Hepatic stellate cell (primary cell): ENCODE measurements at places on chromosomes 12 and 14.

DNA sequence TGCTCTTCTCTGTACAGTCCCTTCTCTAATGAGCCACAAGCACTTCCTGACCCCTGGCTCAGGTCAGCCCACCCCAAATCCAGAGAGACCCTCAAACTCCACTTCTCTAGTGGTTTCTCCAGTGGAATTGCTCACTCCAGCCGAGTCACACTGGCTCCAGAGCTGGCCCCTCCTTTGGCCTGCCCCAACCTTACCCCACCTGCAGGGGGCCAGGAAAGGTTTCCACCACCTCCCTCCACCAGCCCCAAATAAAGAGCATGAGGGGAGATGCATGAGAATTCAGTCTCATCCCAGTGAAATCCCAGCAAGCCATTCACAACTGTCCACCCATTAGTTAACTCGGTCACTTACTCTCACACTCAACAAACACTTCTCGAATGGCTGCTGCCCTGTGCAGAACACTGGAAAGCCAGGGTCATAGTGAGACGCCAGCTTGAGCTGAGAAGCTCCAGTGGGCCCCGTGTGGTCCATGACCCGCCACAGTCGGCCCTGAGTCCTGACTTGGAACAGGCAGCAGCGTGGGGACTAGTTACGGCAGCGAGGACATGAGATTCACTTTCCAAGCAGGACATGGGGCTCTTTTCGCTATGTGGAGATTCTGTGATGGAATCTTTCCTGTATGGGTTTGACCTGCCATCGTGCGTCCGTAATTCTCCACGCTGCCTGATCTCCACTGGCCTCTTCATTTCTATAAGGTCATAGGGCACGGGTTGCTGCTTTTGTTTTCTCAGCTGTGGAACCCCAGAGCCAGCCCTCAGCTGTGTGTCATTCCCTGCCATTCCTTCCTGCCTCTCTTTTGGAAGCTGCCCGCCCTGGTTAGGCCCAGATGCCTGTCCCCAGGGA is 44.2 kb downstream of the SLC6A12 start:
- DNase-seq, result peak; percentile 54

DNA sequence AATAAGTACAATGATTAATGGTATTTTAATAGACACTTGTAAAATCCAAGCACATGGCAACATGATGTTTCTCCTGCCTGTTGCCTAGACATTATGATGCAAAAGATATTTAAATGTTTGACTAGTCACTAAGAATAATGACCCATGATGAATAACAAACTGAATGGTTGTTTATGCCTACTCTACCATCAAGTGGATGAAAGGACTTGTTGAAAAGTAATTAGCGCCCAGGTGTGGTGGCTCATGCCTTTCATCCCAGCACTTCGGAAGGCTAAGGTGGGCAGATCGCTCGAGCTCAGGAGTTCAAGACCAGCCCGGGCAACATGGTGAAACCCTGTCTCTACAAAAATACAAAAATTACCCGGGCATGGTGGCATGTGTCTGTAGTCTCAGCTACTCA is 30.7 kb downstream of the KIF21A start:
- no peak for DNase-seq

DNA sequence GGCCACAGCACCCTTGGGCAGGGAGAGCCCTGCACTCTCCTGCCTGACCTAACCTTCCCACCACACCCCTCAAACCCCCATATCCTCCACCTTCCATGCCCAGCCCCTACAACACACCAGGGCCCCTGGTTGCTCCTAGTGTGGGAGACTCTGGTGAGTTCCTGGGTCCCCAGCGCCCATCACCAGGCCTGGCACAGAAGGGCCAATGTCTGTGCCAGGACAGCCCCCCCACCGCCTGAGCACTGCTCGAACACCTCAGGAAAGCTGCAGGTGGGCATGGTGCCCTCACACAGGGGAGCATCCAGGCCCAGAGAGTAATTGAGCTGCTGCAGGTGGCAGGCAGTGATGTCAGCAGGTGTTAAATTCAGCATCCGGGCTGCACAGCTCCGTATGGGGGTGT is 15.2 kb downstream of the ADCY6 start:
- no peak for DNase-seq

GRCh38 chr12:3600039-3600720 is 109.2 kb downstream of the PRMT8 start:
- no peak for DNase-seq

- DNase-seq, result peak; percentile 26
These were observed 230.1 kb upstream of the PLXNC1 start for GRCh38 chr12:93918262-93918661.

DNA sequence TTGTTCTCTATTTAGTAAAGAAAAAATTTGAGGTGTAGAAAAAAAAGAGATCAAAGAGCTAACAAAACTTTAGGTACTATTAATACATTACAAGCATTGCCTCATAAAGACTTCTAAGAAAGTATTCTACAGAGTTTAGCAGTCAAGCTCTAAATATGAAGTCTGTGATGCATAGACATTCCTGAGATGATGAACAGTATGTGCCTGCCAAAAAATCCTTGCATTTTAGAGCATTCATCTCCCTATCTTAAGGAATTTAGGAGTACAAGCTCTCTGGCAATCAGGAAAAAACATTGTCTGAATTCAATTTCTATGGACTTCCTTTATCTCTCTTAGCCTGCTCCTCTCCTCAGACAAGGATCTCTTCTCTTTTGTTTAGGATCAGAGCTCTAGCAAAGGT is 202.6 kb upstream of the LRFN5 start:
- no peak for DNase-seq

GRCh38 chr12:81441629-81442028 is 317.5 kb downstream of the PPFIA2 start:
- no peak for DNase-seq

DNA sequence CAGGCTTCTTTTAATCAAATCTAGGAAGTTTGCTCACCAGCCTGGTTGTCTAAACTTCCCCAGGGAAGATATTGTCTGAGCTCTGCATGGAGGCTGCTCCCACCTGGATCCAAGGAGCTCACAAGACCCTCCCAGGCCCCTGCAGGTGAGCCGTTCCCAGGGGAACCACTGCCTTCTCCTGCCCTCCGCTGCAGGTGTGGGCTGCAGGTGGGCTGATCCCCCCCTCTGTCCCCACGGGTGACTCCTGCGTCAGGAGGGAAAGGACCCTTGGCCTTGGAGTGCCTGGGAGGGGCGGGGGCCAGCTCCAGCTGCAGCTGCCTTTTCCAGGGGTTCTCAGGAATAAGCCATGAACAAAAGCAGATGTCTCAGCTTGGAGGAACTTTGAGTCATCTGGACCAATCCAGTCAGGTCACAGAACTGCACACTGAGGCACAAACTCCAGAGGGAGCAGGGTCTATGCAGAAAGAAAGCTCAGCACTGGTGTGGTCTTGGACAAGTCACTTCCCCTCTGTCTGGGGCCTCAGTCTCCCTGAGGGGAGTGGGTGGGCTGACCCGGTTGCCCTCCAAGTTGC is 246.6 kb upstream of the RTL1 start:
- no peak for DNase-seq

- peak; percentile 72 for DNase-seq
These were observed 1.1 kb upstream of the CSRP2 start for GRCh38 chr12:76879710-76880518.

- DNase-seq, result no peak
These were observed 193.3 kb downstream of the KTN1 start for GRCh38 chr14:55773312-55773711.

DNA sequence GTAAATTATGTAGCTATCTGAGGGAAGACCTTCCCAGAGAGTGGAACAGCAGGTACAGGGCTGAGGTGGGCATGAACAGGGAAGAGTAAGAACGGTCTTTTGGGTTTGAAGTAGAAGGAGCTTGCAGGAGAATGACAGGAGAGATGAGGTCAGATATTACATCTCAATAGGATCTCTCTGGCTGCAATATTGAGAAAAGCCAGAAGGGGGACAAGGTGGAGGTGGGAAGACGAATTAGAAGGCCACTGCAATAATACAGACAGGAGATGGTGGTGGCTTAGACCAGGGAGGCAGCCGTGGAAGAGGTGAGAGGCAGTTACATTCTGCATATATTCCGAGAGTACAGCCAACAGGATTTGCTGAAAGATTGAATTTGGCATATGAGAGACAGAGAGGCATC is 310.2 kb downstream of the APAF1 start:
- DNase-seq, result no peak

- DNase-seq, result no peak
These were observed 215.0 kb upstream of the EEA1 start for GRCh38 chr12:93144109-93144508.

- DNase-seq, result no peak
These were observed 987.8 kb upstream of the USP15 start for GRCh38 chr12:61272441-61272840.

DNA sequence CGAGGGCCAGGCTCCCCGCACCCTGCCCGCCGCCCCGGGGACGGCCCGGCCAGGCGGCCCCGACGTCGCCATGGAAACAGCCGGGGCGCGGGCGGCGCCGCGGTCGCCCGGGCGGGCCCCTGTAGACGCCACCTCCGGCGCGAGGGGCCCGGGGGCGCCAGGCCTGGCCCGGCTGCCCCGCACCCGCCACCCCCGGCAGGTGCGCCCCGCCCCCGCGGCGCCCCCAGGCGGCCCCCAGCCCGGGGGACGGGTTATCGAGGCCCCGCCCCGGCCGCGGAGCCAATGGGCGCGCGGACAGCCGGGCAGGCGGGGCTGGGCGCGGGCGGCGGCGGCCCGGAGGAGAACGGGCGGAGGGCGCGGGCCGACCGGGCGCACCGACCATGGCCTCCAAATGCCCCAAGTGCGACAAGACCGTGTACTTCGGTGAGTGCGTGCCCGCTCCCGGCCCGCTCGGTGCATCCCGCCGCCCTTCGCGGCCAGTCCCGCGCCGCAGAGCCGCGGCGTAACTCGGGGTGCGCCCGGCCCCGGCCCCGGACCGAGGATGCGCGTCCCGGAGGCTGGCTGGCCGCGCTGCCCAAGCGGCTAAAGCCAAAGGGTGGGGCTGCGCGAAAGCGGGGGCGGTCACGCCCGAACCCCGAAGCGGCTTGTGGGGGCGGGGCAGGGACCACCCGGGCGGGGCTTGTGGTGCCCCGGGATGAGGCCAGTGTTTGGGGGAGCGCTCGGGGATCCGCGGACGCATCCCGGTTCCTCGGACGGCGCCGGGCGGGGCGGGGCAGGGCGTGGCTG is at the start of gene CRIP2:
TSS of gene CRIP2 (plus strand) at position 339 of the 786 bp plus-strand sequence. CDS start at position 381, 42 bp downstream.
- DNase-seq, result peak; percentile 92

GRCh38 chr12:124561231-124561630 is 6.2 kb downstream of the NCOR2 start:
- DNase-seq, result no peak

GRCh38 chr12:123828854-123829547 is 66.9 kb downstream of the DNAH10 start:
- no peak for DNase-seq

DNA sequence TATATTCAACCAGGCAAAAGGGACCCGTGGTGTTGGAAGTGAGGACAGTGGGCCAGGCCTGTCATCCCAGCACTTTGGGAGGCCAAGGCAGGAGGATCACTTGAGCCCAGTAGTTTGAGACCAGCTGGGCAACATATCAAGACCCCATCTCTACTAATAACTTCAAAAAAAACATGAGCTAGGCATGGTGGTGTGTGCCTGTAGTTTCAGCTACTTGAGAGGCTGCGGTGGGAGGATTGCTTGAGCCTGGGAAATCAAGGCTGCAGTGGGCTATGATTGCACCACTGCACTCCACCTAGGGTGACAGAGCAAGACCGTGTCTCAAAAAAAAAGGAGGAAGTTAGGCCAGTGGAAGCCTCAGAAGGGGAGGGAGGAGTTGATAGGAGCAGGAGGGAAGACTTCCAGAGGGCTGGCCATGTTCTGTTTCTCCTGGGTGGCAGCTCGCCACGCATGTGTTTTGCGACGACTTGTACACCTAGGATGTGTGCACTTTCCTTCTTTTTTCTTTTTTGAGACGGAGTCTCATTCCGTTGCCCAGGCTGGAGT is 10.1 kb downstream of the SLC25A29 start:
- DNase-seq, result no peak

DNA sequence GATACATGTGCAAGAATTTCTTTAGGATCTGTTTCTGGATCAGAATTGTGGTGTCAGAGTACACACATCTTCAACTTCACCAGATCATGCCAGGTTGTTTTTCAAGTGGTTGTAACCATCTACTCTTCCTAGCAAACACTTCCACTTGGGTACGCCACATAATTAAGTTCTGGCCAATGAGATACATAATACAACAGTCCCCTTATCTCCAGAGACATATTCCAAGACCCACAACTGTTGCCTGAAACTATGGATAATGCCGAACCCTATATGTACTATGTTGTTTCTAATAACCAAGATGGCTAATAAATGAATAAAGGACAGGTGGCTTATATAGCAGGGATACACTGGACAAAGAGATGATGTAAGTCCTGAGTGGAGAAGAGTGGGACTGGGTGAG is 2.5 kb upstream of the CHPT1 start:
- DNase-seq, result no peak

GRCh38 chr12:11747969-11748368 is 98.5 kb downstream of the ETV6 start:
- DNase-seq, result no peak

DNA sequence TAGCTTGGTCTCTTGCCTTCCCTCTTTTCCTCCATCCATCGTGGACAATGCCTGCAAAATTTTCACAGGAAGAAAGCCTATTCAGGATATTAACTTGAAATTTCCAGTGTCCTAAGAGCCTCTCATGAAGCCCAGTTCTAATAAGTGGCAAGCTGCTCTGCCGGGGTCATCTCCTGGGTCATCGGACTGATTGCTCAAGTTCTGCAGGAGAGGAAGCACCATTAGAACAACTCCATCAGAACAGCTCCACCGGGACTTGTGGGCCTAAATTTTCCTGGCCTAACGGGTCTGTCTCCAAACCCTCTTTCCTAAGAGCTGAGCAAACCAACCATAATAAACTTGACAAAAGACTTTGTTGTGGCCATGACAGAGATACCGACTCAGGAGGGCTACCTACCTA is 13.9 kb downstream of the ERG28 start:
- no peak for DNase-seq

- DNase-seq, result no peak
These were observed 127.1 kb downstream of the ITPR2 start for GRCh38 chr12:26705851-26706250.

GRCh38 chr12:69019910-69020309 is 86.9 kb upstream of the CPM start:
- DNase-seq, result no peak

GRCh38 chr12:4448371-4448940 is 2.8 kb upstream of the FGF6 start:
- DNase-seq, result no peak

DNA sequence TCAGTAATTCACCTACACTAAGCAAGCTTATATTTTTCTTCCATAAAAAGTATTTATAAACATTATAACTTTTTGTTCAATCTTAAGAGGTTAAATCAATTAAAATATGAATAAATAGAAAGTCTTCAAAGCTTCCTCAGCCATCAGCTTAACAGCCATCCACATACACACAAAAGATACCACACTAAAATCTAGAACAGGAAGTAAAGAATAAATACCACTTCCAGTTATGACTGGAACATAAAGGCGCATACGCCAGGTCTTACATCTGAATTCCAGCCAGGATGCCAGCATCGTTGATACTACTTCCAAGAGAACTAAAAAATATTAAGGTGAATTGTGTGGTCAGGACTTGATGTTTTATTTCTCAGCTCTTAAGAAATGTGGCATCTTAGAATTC is 17.0 kb downstream of the SIX1 start:
- DNase-seq, result no peak

- DNase-seq, result no peak
These were observed 261.7 kb upstream of the CRY1 start for GRCh38 chr12:107355004-107355565.

- DNase-seq, result no peak
These were observed 135.5 kb downstream of the CRADD start for GRCh38 chr12:93812626-93813025.
